ENCODE measurements at places on chromosomes 4 and X.

DNA sequence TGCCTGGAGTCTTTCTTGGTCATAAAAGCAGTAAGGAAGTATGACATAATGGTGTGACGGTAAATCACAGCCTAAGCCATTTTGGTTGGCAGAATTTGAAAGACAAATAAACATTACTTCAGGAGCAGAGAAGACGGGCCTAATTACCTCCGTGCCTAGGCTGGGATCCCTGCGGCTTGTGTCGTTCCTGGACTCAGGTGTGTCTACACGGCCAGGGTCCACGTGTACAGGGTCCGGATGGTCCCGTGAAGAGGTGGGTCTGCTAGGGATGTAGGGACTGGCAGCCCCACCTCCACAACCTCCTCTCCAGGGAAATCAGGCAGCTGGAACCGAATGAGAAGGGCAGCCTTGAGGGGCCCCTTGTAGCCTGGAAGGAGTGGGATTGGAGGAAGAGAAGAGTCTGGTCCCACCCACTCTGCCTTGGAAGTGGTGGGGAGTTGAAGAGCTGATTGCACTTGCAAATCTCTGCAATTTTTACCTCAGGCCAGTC is 55.4 kb upstream of the PLAC1 start:
- DNase-seq, result no peak

- DNase-seq, result no peak
Measured at GRCh38 chr4:53748328-53748772, 157.1 kb upstream of the LNX1 start.

- no peak for DNase-seq
Measured at GRCh38 chrX:53049127-53049517, 533 bp downstream of the GPR173 start.

- DNase-seq, result no peak
Measured at GRCh38 chr4:86014599-86014998, 345.3 kb downstream of the MAPK10 start.

DNA sequence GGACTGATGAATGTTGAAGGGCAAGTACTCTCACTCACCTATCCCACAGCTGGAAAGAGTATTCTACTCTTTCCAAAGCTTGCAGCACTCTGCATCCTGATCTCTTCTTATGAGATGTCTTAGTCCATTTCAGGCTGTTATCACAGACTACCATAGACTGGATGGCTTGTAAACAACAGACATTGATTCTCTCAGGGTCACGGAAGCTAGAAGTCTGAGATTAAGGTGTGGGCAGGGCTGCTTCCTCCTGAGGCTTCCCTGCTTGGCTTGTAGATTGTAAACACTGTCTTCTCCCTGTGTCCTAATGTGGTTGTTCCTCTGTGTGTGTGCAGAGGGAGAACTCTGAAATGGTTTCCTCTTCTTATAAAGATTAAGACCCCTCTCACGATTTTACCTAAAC is 131.2 kb downstream of the MXRA5 start:
- DNase-seq, result no peak

- DNase-seq, result no peak
Measured at GRCh38 chrX:8462488-8462887, 2.1 kb upstream of the VCX3B start.

- DNase-seq, result no peak
Measured at GRCh38 chrX:69110116-69110530, 55.1 kb downstream of the PJA1 start.

GRCh38 chr4:19925516-19925915 is 326.2 kb upstream of the SLIT2 start:
- DNase-seq, result no peak

- DNase-seq, result no peak
Measured at GRCh38 chr4:96326846-96327245, 487.0 kb downstream of the PDHA2 start.

GRCh38 chrX:41664908-41665307 is 23.9 kb upstream of the GPR34 start:
- DNase-seq, result no peak

DNA sequence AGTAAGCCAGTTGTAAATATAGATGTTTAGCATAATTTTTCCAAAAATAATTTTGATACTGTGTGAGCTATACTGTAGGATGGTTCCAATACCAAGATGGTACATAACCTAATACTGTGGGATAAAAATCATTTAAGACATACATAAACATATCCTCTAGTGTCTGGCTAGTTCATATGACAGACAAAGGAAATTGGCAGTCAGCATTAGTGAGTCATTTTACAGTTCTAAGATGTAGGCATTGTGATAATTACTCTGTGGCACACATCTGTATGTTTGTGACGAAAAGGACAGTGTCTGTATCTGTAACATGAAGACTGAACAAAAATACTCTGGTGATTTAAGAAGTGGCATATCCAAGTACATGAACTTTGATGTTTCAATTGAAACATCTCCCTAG is 49.6 kb downstream of the UGT2A2 start:
- DNase-seq, result no peak

GRCh38 chr4:38925492-38926413 is 58.1 kb downstream of the FAM114A1 start:
- DNase-seq, result no peak

DNA sequence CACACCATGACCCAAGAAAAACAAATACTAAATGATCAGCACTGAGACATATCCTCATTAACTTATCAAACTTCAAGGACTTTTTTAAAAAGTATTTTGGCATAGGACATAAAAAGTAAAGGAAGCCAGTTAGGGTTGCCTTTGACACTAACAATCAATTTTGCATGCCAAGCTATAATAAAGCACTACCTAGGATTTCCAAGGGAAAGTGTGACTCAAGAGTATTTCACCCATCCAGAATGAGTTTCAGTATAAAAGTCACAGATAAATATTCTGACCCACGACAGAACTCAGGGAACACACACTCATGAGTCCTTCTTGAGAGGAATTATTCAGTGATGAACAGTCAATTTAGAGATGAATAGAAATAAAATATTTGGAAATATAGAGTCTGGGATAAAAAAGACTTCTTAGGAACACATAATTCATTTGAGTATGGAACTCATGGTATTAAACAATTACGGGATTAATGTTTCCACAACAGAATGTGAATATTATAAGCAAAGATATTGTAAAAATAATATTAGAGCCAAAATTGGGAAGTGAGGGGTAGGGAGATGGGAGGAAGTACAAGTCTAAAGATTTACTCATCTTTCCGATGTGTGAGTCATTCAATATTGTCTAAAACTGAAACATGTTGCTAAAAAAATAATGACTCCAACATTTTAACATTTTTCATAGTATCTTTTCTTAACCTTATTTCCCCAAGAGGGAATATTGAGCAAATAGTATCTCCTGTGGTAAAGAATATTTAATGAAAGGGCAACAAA is 143.5 kb upstream of the LNX1 start:
- DNase-seq, result no peak

- DNase-seq, result peak; percentile 7
Measured at GRCh38 chrX:20217906-20218305, 48.8 kb downstream of the RPS6KA3 start.

DNA sequence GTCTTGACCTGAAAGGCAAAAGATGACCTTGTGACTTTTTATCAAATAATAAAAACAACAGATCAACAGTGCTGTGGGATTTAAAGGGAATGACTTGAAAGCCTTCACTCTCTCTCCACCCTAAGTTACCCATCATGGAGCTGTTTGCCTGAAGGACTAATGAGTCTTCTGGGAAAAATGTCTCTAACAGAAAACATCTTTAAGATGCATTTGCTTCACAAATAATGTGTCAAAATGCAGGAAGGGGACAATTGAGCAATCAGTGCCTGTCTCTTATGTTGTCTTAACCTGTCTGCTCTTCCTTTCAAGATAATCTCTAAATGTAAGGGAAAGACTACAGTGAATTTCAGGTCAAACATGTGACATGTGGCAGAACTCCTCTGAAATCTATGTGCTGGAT is 766.6 kb downstream of the PDHA2 start:
- DNase-seq, result no peak

GRCh38 chrX:139920316-139920715 is 12.5 kb downstream of the ATP11C start:
- DNase-seq, result no peak

GRCh38 chrX:25156323-25156722 is 140.6 kb upstream of the ARX start:
- DNase-seq, result no peak

DNA sequence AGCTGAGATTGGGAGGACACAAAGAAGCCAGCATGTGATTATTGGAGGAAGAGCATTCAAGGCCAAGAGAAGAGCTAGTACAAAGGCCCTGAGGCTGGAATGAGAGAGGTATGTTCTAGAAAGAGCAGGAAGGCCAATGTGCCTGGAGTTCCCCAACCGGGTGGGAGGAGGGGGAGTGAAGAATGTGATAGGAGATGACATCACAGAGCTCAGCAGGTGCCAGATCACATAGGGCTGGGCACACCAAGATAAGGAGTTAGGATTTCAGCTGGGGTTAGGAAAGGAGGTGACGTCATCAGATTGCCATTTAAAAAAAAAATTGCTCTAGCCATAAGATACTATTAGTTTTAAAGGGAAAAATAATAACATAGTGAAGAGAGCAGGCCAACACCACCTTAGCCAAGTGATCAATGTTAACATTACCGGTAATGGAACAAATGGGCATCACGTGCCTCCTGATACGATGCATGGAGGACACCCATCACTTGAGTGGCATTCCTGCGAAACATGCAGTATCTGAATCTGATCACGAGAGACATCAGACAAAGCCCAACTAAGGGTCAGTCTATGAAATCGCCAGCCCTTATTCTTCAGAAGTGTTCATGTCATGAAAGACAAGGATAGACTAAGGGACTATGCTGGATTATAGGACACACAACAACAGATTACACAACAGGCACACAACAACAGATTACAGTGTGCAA is 344.3 kb downstream of the BCOR start:
- no peak for DNase-seq

GRCh38 chr4:6325788-6326290 is 56.2 kb downstream of the WFS1 start:
- DNase-seq, result no peak

GRCh38 chrX:24426340-24426913 is 38.7 kb upstream of the PDK3 start:
- no peak for DNase-seq

DNA sequence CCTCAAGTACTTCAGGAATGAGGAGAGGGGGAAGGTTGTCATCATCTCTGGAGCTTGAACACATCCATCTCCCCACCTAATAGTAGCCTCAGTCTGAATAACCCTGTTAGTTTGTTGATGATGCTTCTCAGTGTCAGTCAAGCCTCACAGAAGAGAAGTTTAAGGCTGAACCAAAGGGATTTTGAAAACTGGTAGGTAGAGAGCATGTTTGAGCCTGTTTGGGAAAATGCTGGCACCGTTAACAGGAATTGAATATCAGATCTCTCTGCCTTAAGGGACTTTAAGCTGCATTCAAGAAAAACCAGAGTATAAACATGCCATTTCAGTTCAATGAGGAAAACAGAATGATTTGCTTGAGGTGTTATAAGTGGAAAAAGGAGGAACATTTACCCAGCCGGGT is 73.1 kb downstream of the MAPK10 start:
- no peak for DNase-seq

DNA sequence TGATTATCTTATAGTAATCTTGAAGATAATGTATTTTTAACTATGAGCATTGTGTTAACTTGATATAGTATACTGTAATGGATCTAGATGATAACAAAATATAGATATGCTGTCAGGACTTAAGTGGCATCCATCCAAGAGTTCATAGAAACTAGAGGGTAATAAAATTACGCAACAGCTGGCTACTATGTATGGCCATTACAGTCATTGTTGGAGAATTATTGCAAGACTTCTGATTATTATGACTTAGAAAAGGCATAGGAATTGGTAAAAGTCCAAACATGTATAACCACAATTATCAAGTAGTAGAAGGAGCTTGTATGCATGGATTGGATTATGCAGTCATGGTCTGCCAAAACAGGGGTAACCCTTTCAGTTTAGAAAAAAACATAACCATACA is 9.5 kb downstream of the OGT start:
- no peak for DNase-seq

GRCh38 chr4:165520086-165520485 is 141.3 kb downstream of the CPE start:
- no peak for DNase-seq

- DNase-seq, result no peak
Measured at GRCh38 chrX:41066391-41066790, 18.9 kb upstream of the USP9X start.

GRCh38 chrX:145394344-145394743 is 147.0 kb downstream of the SPANXN1 start:
- DNase-seq, result no peak

GRCh38 chrX:31099536-31100090 is 27.8 kb upstream of the FTHL17 start:
- no peak for DNase-seq

- no peak for DNase-seq
Measured at GRCh38 chr4:71495454-71495853, 156.6 kb downstream of the SLC4A4 start.

GRCh38 chr4:177128306-177128705 is 181.4 kb upstream of the NEIL3 start:
- no peak for DNase-seq

GRCh38 chr4:17646693-17647092 is 32.3 kb downstream of the MED28 start:
- DNase-seq, result no peak

DNA sequence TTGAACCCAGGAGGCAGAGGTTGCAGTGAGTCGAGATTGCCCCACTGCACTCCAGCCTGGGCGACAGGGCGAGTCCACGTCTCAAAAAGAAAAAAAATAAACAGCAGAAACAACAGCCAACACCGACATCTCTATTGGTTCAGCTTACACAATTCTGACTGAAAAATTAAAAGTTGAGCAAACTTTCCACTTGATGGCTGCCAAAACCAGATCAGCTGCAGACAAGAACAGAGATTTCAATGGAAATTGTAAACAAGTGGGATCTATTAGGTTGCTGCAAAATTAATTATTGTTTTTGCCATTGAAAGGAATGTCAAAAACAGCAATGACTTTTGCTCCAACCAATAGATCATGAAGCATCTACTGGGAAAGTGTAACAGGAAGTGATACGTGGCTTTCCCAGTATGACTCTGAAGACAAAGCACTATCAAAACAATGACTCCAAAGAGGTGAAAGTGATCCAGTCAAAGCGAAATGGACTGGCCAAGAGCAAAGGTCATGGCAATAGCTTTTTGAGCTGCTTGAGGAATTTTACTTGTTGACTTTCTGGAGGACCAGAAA is 26.3 kb downstream of the UPF3B start:
- no peak for DNase-seq

DNA sequence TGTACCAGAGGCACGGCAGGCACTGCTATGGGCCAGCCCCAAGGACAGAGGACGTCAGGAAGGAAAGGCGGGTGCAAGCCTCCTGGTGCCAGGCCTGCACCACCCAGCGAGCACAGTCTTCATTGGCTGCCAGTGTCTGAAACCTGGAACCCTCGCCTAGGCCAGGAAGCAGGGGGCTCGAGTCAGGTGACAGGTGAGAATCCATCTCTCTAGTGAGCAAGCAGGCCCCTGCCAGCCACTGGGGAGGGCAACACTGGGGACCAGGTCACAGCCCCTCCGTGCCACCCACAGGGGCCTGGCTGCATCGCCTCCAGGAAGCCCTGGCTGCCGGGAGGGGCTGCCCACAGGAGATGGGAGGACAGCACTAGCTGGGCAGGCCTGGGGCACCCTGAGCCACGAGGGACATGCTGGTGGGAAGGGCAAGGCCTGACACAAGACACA is 6.9 kb upstream of the HAUS3 start:
- peak; percentile 26 for DNase-seq

Data from G401 (cell line).